ENCODE measurements at places on chromosomes 3 and 15. TPM values are rescaled to one million over a fixed set of nuclear protein-coding genes. Genes with fewer than 3 reads are reported as not detected.

Gene PCBP4
- total RNA-seq: 16.4 TPM

GRCh38 chr15:64284042-64284441, 71.9 kb downstream of the CSNK1G1 start:
- H3K36me3 ChIP-seq: no peaks in the 10 kb centered on the region
- H3K27me3 ChIP-seq: no peaks in the 10 kb centered on the region
- H3K4me1 ChIP-seq: no peaks in the 10 kb centered on the region
- H3K27ac ChIP-seq: no peak overlapping the region
- no peak for DNase-seq
- H3K4me3 ChIP-seq: no peak overlapping the region

GRCh38 chr15:38042707-38043445, 108.4 kb downstream of the TMCO5A start:
- H3K27me3 ChIP-seq: no peaks in the 10 kb centered on the region
- no peak for DNase-seq
- no peak overlapping the region for H3K4me3 ChIP-seq

DNA sequence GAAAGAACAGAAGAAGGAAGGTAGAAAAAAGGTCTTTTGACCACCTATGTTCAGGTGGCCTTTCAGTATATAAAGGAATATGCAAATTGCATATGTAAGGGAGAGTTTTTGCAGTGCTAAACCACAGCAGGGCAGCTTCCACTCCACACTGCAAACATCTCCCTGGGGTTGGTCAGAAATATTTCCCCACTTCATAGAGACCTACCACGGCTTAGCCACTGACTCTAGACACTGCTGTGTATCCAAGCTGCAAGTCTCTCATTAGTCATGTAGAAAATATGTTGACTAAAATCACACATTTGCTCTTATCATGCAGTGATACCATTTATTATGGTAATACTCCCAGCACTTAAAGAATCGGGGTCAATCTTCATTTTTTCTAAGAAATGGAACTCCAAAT, 214.9 kb upstream of the NR2F2 start:
- DNase-seq: no peak
- no peak overlapping the region for H3K4me3 ChIP-seq
- no peaks in the 10 kb centered on the region for H3K36me3 ChIP-seq
- H3K27me3 ChIP-seq: no peaks in the 10 kb centered on the region
